ENCODE measurements at places on chromosomes 2 and 18. TPM values are rescaled to one million over a fixed set of nuclear protein-coding genes. Genes with fewer than 3 reads are reported as not detected.
A peak's percentile ranks its signal among the peaks of the same experiment; 100 is the strongest.

Gene RFTN2
- polyA plus RNA-seq: 19.8 TPM

GRCh38 chr2:48272199-48272598 lies 257.8 kb upstream of the STON1 start:
- no peak for DNase-seq

- DNase-seq: no peak
Observed at GRCh38 chr2:199405241-199405640, 52.5 kb downstream of the SATB2 start.

- DNase-seq: no peak
Observed at GRCh38 chr2:165105926-165106325, 97.9 kb downstream of the SCN3A start.

Gene HMSD
- polyA plus RNA-seq: 0.53 TPM

DNA sequence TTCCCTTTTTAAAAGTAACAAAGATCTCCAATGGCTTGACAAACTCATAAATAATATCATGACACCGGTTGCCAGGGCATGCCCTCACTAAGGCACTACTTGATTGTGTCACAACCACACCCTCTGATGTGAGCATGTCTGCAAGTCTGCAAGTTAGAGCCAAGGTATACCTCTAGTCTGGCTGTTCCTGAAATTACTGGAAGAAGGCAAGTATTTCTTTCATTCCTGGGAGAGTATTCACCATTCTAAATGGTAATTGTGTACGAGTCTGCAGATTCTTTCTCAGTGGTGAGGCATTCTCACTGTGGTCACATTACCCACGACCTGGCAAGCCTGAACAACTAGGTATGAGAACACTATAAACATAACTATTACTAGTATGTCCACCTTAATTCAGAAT lies 25.7 kb upstream of the RNU4ATAC start:
- DNase-seq: no peak

- DNase-seq: no peak
Observed at GRCh38 chr18:6397931-6398566, 16.7 kb downstream of the L3MBTL4 start.

DNA sequence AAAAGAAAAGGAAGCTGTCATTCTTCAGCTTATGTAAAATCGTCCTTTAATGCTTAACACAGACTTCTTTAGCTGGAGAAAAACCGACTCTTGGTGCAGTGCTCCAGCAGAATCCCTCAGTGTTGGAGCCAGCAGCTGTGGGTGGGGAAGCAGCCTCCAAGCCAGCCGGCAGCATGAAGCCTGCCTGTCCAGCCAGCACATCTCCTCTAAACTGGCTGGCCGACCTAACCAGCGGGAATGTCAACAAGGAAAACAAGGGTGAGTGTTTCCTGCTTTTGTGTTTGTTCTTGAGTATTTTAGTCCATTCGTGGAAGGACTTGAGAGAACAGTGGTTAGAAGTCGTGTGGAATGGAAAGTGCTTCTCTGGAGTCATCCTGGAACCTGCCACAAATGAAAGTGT lies 38.9 kb downstream of the KDM3A start:
- DNase-seq: peak; percentile 55

DNA sequence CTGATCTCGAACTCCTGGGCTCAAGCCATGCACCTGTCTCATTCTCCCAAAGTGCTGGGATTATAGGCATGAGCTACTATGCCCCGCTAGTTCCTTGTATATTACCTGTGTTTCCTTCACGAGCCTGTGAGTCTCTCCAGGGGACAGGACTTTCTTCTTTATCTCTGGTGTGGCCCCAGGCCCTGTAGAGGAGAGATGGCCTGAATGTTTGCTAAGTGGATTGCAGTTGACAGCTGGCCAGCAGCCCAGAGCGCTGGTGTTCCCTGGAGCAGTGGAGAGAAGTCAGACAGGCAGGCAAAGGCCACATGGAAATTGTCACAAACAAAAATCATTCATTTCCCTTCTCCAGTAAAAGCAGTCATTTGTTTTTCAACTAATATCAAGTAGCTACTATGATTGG lies 17.9 kb downstream of the LPIN1 start:
- no peak for DNase-seq

Gene PCARE
- 0.76 TPM for polyA plus RNA-seq

DNA sequence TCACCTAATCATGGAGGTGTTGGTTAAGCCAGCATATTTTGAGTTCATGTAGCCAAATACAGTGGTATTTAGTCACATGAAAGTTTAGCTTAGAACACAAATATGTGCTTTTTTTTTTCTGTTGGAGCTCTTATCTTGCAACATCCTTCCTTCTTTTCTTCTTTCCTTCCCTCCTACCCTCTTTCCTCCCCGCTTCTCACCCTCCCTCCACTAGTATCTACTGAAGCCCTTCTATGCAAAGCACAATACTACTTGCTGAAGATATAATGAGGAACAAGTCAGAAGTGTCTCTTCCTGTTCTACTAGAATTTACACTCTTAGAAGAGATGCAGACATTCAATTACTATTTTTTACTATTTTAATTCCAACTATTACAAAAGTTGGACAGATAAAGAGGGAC lies 105.0 kb upstream of the ITGA4 start:
- no peak for DNase-seq

Gene CERKL
- polyA plus RNA-seq: 0.62 TPM

Gene DSC1
- polyA plus RNA-seq: 0.07 TPM

DNA sequence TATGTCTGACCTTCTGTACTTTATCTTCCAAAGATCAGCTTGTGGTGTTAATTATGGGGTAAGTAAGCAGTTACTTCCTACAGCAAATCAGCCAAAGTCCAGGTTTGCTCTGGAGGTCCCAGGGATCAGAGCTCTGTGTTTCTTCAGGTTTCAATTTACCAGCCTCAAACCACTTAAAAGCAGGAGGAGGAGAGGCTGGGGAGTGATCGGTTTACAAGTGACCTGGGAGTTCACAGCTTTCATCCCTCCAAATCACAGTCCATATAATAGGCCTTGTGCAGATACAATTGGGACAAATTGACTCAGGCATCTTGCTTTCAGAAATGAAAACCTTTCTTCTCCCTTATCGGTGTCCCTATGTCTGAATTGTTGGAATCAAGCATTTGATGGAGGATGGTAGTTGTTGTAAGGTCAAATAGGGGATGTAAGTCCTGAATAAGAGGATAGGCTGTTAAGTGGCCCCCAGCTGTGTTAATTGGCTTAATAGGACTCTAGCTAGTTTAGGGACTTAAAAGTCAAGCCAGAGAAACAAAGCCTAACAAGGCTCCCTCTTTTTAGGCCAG lies 188.0 kb upstream of the NT5C1B start:
- no peak for DNase-seq

- DNase-seq: no peak
Observed at GRCh38 chr2:205001300-205001966, 456.2 kb downstream of the PARD3B start.

DNA sequence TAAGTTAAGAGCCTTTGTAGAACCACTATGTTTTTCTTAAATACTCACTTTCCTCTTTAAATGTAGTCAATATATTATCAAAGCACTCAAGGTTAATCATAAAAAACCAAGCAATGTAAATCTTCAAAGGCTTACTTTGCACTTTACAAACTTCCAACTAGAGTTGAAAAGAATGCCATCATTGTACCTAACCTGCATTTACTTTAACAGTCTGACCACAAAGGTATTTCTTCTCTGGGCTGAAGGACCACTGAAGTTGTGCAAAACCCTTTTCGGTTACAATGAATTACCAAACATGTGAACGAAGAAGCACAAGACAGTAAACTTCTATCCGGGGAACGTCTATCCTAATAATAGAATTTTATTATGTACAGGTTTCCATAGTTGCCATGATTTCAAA lies 3.0 kb downstream of the HNRNPLL start:
- DNase-seq: no peak

Gene TNFAIP6
- polyA plus RNA-seq: 26.1 TPM
